ENCODE measurements at places on chromosomes 5 and 9. TPM values are rescaled to one million over a fixed set of nuclear protein-coding genes. Genes with fewer than 3 reads are reported as not detected.

SKP1 gene
- 471 TPM for total RNA-seq

SHISAL2B gene
- total RNA-seq = 1.4 TPM

LCN12 gene
- 1.5 TPM for total RNA-seq

GDA gene
- 0.23 TPM for total RNA-seq

GRCh38 chr5:145237843-145238242, 597.3 kb downstream of the PRELID2 start:
- peak; percentile 69 for DNase-seq

GRCh38 chr5:9623661-9624060, 6.5 kb downstream of the TAS2R1 start:
- DNase-seq = no peak

GRCh38 chr9:21710548-21711191, 91.8 kb upstream of the MTAP start:
- no peak for DNase-seq

- no peak for DNase-seq
These were observed 3.1 kb upstream of the BARX1 start for GRCh38 chr9:93958121-93958818.

DNA sequence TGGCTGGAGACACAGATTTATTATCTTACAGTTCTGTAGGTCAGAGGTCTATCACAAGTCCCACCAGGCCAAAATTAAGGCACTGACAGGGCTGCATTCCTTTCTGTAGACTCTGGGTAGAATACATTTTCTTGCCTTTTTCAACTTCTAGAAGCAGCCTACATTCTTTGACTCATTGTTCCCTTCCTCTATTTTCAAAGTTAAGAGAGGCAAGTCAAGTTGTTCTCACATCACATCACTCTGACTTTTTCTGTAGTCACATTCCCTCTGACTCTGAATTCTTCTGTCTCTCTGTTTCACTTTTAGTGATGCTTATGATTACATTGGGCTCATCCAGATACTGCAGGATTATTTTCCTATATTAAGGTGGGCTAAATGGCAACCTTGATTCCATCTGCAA, 119.0 kb downstream of the MELK start:
- DNase-seq = no peak

GRCh38 chr5:137329586-137330296, 169.4 kb downstream of the SPOCK1 start:
- DNase-seq = no peak

GRCh38 chr5:80168388-80169028, 87.3 kb downstream of the SERINC5 start:
- DNase-seq = peak; percentile 11

GRCh38 chr9:125169895-125170294, 19.7 kb downstream of the PPP6C start:
- DNase-seq = no peak

DNA sequence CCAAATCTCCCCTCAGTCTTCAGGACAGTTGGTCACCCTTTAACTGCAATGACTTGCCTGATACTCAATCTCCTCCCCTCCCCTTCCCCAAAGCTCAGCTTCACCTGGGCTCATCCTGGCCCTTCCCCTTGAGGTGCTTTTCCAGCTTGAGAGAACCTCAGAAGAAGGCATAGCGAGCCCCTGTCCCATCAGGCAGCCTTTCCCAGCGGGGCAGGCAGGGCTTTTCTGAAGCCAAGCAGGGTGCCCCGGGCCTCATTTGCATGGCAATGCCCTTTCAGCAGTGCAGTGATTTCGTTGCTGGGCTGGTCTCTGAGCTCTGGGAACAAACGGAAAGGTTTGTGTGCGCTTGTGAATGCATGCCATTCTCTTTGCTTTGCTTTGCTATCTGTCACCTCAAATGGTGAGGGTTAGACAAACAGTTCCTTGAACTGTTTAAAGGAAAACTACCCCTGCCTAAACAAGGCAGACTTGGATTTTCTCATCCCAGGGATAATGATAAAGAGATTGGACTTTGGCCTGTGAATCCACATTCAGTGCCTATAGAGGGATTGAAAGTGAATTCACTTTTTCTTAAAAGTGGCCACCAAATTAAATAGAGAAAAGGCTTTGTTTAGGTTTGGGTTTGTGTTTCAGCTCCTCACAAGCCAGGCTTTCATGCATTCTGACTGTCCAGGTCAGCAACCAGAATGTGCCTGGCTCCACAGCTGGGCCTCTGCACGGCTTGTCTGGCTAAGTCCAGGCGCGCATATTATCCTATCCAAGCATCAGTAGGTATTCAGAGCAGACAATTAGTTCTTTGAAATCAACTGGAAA, 165.3 kb downstream of the ZNF608 start:
- peak; percentile 12 for DNase-seq

GRCh38 chr5:57862942-57863341, 380.3 kb upstream of the ACTBL2 start:
- no peak for DNase-seq

DNA sequence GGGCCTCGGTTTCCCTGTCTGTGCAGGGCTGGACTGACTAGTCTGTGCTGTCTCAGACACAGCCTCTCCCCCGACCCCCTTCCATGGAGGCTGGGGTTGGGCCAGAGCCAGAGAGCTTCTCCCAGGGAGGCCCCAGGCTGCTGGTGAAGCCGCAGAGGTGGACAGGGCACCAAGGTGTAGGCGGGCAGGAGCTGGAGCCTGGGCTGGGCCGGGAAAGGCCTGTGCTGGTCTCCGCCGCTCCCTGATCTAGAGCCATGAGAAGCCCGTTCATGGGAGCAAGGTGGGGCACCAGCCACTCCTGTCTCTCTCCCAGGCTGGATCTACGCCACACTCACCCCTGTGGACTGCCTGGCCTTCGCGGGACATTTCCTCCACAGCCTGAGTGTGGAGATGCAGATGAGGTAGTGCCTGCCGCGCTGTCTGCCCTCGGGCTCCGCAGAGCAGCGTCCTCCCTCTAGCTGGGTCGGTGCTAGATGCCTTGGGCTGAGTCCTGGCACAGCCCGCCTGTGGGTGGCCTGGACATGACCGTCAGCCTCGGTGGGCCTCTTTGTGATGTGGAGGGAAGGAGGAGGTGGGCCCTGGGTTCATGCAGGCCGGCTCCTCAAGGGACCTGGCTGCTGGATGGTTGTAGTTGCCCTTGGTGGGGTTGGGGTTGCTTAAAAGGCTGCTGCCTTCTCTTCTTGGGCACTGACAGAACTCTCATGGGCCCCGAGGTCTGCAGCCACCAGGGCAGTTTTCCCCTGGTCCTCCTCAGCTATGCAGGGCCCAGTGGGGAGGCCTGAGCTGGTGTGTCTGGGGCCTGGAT, 79.4 kb downstream of the PHF2 start:
- no peak for DNase-seq

- DNase-seq = no peak
These were observed 69.9 kb downstream of the DAPK1 start for GRCh38 chr9:87567571-87567970.

DNA sequence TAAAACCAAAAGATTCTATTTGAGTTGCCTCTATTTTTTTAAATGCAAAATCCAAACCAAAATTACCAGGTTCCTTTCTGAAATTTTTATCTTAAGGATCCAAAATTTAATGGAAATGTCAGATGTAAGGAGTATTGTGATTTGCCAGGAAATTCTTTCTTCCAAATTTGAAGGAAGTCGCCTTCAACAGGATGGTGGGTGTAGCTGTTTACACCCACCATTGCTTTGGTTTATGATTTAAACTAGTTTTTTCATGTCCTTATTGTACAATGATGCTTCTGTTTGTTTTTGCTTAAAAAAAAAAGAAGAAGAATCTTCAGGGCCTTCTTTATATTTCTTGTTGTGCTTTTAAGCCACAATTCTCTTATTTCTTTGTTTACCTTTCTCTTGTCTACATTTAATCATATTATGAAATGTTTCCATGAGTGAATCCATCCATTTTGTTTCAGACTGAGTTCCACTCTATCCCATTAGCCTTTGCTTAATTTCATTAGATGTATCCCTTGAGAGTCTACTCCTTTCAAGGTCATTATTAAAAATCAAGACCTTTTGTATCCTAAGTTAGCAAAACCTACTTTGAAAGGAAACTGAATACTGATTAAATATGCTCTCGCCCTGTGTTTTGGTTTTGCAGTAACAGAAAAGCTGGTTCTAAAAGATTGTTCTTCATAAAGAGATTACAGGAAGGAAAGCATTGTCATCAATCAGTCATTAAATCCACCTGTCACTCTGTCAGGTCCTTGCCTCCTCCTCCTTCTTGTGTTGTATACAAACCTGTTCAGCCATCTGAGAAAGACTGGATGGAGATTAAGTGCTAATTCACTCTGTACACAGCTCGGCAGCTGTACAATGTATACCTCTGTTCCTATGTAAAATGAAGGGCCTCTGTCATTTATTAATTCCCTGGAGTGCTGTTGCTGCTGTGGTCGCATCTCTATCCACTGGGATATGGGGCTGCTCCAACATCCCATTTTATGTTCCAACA, 45.5 kb upstream of the SLC2A8 start:
- DNase-seq = no peak

- DNase-seq = no peak
These were observed 131.4 kb downstream of the MED10 start for GRCh38 chr5:6246820-6247437.

Measured in endothelial cell (in vitro differentiated cells).